Stimulated activated CD4-positive, alpha-beta T cell treated with anti-CD3 and anti-CD28 coated beads, TNF-alpha, amount 100 ng/mL, for 1 hour (primary cell): ENCODE measurements at places on chromosomes 5 and 9.

GRCh38 chr5:12460493-12461261 is 556.4 kb upstream of the CTNND2 start:
- DNase-seq = no peak

GRCh38 chr5:16593013-16593412 is 23.8 kb downstream of the RETREG1 start:
- no peak for DNase-seq

DNA sequence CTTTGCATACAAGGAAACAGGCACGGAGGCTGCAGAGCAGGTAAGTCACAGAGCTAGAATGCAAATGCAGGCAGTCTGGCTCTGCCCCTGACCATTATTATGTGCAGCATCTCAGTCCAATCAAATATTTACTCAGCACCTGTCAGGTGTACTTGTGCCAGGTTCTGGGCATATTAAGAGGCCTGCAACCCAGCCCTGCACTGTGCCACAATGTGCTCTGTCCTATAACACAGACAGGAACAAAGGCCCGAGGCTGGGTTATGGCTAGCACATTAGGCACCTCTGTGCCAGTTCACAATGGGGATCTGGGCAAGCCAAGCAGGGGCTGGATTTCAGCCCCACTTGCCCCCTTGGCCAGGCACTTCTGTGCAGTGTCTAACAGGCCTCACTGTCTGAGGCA is 14.0 kb downstream of the ARL15 start:
- no peak for DNase-seq

DNA sequence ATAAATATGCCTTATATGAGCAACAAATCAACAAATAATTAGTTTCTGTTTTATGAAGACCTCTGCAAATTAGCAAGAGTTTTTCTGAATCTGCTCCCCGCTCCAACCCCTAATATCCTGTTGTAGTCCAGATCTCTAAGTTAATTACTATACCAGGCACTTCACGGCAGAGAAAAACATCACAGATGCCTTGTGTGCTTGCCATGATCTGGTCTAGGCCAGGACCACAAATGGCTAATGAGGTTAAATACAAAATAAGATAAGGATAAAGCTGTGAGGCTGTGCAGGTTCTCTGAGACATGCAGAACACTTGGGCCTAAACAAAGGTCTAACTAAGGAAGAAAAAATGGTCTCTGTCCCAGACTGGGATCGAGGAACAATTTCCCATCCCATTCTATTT is 150.8 kb downstream of the SLIT3 start:
- no peak for DNase-seq

DNA sequence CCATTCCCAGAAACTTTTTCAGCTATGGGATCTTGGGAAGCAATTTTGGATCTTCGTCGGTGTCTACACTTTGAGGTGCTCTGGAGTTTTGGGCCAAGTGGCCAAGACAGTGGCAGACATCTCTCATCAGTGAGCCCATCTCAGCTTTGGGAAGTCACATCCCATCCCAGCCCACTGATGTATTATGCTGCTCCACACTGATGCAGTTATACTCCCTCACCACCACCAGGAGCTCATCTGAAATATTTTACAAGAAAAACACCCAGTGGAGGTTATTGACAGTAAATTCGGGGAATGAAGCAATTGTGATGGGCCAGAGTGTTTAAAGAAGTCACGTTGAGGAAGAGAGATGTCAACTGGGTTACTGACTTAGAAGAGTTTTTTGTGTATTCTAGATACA is 378.0 kb downstream of the KDM4C start:
- no peak for DNase-seq

GRCh38 chr5:114339108-114339507 is 22.8 kb upstream of the KCNN2 start:
- no peak for DNase-seq

DNA sequence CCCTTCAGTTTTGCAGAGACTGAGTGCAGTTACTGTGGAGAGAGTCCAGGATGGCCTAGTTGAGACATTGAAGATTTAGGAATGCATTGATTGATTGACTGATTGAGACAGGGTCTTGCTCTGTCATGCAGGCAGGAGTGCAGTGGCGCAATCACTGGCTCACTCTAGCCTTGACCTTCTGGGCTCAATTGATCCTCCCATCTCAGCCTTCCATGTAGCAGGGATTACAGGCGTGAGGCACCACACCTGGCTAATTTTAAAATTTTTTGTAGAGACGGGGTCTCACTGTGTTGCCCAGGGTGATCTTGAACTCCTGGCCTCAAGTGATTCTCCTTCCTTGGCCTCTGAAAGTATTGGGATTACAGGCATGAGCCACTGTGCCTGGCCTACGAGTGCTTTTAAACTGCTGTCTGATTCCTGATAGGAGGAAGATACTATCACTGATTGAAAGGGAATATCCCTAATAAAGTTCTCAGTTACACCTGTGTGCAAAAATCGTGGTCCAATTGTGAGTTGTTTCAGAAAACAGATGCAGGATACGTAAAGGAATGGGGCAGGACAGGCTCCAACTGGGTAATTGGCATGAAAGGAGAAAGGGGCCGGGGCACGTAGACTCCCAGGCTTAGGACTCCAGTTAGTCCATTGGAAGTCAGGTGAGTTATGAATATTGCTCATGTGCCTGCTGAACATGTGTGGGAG is 87.5 kb downstream of the KDM4C start:
- no peak for DNase-seq

GRCh38 chr5:81429985-81430384 is 36.1 kb upstream of the ACOT12 start:
- no peak for DNase-seq

DNA sequence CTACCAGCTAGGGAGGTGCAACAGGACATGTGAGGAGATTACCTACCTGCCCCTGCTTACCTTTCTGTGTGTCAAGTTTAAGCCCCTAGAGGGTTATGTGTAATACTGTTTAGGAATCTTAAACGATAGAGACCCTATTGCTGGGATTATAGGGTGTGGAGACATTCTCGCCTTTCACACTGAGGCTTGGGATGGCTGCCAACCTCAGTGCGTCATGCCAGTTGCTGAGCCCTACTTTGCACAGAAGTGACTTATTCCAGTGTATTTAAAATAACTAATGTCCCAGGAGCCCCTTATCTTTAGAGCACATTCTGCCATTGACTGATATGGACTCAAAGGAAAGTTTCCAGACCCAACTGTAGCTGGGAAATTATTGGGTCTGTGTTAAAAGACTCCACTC is 76.6 kb upstream of the XPA start:
- DNase-seq = no peak

GRCh38 chr5:158992037-158992740 is 107.5 kb downstream of the EBF1 start:
- DNase-seq = no peak

DNA sequence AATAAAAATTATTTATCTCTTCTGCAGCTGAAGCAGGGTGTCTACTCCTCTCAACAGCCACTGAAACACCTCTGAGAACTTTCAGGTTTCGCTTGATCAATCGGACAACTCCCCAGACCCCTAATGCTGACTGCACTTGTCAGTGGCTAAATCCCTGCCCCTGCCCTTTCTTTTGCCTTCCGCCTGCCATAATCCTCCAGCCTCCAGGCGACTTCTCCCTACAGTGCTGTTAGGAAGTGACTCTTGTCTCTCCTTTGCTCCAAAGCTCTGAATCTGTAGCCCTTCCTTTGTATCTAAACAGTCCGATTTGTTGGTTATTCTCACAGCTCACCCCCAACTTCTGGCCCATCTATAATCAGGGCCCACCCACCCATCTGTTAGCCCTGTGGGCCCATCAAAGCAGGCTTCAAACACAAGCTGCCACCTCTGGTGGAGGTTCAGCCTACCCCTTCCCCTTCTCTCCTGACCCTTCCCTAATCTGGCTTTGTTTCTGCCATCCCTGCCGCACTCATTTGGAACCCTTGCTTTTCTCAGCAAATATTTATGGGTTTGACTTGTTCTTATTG is 53.7 kb upstream of the IFNK start:
- no peak for DNase-seq

DNA sequence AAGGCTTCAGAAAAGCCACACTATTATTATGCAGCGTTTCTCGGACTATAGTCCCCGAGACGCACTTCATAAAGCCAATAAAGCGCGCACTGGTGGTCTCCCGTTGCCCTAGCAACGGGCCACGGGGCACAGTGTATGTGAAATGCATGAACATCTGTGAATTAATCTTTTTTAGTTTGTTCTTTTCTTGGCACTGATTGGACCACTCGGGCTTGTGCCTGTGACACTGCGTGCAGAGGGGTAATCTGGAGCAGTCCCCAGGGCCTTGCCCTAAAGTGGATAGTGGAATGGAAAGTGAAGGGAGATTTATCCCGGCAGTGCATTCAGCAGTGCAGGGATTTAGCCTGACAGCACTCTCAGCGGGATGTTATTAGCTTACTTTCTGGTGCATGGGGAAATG is 92.1 kb downstream of the TLE4 start:
- DNase-seq = no peak

DNA sequence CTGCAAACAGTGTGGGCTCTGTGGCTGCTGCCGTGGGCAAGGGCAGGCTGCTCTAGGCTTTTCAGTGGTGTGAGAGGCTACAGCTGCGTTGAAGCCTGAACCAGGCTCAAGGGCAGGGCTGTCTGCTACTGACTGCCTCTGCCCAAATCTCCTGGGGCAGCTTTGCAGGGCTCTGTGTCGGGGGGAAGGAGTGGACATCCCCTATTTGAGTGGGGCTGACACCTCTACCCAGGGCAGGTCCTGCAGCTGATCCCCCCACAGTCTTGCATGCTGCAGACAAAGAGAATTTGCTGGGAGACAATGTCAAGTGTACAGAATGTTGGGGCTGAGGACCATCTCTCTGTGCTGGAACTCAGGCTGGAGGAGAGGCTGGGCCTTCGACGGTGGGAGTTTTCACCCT is 240.2 kb downstream of the PBX3 start:
- DNase-seq = no peak

GRCh38 chr5:61030163-61030482 is 85.1 kb downstream of the NDUFAF2 start:
- DNase-seq = no peak

- no peak for DNase-seq
These were observed 198.7 kb downstream of the GNA14 start for GRCh38 chr9:77449240-77450084.

- no peak for DNase-seq
These were observed 434.5 kb upstream of the CDH9 start for GRCh38 chr5:27472871-27473270.

- DNase-seq = no peak
These were observed 15.1 kb downstream of the IFNA1 start for GRCh38 chr9:21455320-21455719.

DNA sequence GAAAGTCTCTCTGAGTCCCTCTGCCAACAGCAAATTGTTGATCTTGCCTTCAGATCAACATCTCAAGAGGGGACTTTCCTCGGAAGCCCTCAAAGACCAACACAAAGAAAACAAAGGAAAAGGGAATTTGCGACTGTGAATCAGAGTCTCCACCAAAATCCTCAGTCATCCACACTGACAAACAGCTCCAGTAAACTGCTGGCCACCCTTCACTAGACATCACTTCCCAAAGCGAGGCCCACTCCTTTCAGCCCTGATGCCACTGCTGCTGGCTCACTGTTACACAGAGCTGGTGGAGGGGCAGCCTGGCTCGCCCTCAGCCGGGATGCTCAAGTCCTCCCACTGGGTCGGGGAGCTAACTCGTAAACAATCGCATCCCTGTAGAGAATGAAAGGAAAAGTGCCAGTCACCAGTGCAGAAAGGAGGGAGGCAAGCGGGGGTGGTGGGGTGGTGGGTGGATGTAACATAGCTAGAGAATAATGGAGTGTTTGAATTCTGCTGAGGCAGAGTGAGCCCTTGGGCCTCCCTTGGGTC is 1.3 kb downstream of the FGF1 start:
- DNase-seq = no peak

GRCh38 chr5:114467171-114467570 is 105.3 kb downstream of the KCNN2 start:
- no peak for DNase-seq

DNA sequence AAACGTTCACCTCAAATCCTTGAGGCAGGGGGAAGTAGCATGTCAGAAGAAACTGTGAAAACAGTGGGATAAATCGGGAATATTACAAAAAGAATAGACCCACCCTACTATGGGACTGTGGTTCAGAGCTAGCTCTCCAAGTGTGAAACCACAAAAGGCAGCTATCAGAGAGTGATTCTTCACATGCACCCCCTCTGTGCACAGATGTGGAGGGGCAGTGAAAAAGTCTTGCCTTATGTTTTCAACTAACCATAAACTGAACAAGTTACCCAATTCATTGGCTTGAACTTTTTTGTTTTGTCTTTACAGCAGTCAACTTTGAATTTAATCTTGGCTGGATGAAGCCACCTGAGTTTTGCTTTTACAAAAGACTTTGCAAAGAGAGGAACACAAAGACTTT is 98.8 kb upstream of the NR4A3 start:
- DNase-seq = no peak

DNA sequence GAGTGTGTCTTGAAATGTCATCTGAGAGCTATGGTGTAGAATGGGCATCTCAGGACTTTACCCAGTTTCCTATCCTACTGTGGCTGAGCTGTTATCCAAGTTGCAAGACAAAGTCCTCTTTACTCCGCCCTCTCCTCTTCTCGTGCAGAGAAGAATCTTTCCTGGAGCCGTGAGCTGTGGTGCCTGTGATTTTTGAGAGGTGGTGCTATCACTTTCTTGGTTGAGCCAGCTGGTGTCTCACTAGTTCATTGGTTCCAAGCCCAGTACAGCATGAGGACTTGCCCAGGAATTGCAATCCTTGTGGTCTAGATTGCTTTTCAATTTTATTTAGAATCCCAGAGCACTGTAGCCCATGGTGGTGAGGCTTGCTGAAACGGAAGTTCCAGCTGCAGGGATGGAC is 2300.3 kb downstream of the MAT2B start:
- no peak for DNase-seq

GRCh38 chr9:8074713-8075286 is 275.2 kb upstream of the DMAC1 start:
- DNase-seq = no peak

GRCh38 chr5:149452665-149453617 is 73.8 kb upstream of the IL17B start:
- DNase-seq = no peak

GRCh38 chr5:53080271-53080670 is 29.3 kb downstream of the MOCS2 start:
- no peak for DNase-seq

- DNase-seq = no peak
These were observed 6.4 kb downstream of the THBS4 start for GRCh38 chr5:80041527-80041926.

- no peak for DNase-seq
These were observed 54.6 kb downstream of the ZNF354C start for GRCh38 chr5:179114756-179115155.

GRCh38 chr9:88429595-88430430 is 41.6 kb downstream of the SPIN1 start:
- no peak for DNase-seq

- no peak for DNase-seq
These were observed 92.8 kb upstream of the ELL2 start for GRCh38 chr5:96054311-96055030.

- no peak for DNase-seq
These were observed 49.8 kb downstream of the SYK start for GRCh38 chr9:90851444-90851843.

DNA sequence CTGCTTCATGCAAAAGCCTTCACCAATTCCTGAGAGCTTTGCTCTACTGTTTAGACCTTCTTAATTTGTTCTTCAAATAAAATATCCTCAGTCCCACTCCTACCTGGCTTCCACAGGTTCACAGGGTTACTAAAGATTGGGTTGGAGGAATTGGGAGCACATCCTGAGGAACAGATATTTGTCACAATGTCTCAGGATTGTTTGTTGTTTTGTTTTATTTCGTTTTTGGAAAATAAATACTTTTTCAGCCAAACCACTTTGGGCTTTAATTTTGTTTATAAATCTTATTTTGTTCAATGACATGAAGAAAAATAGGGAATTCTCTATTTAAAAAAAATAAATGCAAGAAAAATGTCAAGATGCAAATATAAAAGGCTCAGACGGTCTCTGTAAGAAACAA is 249.0 kb downstream of the MEF2C start:
- DNase-seq = no peak
